ENCODE measurements at places on chromosomes 5 and 9.

- no peak for DNase-seq
Measured at GRCh38 chr9:84067821-84068220, 87.2 kb downstream of the RMI1 start.

- no peak for DNase-seq
Measured at GRCh38 chr9:94101162-94101853, 17.0 kb downstream of the PTPDC1 start.

DNA sequence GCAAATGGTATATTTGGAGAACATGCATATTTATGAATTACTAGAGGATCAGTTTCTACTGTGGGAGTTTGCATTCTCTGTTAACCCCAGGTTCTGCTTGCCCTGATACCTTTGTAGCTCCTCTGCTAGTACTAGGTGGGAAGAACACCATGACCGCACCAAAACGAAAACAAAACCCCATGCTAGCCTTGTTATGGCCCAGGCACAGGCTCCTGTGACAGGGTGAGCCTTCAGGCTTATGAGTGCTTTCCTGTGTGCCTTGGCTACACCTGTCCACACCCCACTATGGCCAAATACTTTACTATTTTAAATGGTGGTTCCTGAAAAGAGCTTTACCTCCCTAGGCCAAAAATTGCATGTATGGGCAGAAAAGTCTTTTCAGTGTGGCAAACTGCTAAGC lies 94.8 kb downstream of the PPIC start:
- no peak for DNase-seq

DNA sequence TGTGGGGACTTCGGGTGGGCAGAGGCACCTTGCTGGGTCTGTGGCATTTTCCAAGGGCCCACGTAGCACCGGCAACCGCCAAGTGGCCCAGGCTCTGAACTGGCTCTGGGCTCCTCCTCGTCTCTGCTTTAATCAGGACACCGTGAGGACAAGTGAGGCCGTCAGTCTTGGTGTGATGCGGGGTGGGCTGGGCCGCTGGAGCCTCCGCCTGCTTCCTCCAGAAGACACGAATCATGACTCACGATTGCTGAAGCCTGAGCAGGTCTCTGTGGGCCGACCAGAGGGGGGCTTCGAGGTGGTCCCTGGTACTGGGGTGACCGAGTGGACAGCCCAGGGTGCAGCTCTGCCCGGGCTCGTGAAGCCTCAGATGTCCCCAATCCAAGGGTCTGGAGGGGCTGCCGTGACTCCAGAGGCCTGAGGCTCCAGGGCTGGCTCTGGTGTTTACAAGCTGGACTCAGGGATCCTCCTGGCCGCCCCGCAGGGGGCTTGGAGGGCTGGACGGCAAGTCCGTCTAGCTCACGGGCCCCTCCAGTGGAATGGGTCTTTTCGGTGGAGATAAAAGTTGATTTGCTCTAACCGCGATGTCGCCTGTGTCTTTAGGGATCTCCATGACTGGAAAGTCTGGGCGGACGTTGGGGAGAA lies 5.8 kb downstream of the DPP7 start:
- no peak for DNase-seq

GRCh38 chr5:127595484-127596368 lies 53.2 kb upstream of the CTXN3 start:
- DNase-seq: peak; percentile 76

DNA sequence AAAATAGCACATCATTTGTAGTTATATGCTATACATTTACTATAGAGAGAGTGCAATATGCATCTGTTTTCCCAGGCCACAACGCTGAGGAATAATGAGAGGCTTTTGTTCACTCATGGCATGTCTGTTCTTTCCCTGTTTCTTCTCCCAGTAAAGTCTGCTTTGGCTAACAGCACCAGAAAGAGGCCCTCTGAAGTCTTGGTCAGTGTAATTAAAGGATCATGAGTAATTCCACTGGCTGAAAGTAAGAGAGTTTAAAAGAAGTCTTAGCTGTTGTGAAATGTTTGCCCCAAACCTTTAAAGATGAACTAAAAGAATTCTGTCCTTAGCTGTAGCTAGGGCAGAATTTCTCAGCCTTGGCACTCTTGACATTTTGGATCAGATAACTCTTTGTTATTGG lies 228.8 kb downstream of the TLE4 start:
- DNase-seq: no peak

All from G401 (cell line).